ENCODE measurements at places on chromosomes 5 and 9.

- DNase-seq: no peak
These were observed 48.1 kb upstream of the FCN1 start for GRCh38 chr9:134965851-134966250.

- no peak for DNase-seq
These were observed 54.5 kb upstream of the SEMA6A start for GRCh38 chr5:116629168-116629567.

GRCh38 chr9:114733816-114734215 is 51.8 kb upstream of the TEX48 start:
- no peak for DNase-seq

GRCh38 chr5:164958688-164959087 is 1453.3 kb downstream of the MAT2B start:
- DNase-seq: no peak

- no peak for DNase-seq
These were observed 56.0 kb downstream of the PLK2 start for GRCh38 chr5:58403822-58404433.

- no peak for DNase-seq
These were observed 278.3 kb downstream of the TMEM38B start for GRCh38 chr9:105972466-105973204.

DNA sequence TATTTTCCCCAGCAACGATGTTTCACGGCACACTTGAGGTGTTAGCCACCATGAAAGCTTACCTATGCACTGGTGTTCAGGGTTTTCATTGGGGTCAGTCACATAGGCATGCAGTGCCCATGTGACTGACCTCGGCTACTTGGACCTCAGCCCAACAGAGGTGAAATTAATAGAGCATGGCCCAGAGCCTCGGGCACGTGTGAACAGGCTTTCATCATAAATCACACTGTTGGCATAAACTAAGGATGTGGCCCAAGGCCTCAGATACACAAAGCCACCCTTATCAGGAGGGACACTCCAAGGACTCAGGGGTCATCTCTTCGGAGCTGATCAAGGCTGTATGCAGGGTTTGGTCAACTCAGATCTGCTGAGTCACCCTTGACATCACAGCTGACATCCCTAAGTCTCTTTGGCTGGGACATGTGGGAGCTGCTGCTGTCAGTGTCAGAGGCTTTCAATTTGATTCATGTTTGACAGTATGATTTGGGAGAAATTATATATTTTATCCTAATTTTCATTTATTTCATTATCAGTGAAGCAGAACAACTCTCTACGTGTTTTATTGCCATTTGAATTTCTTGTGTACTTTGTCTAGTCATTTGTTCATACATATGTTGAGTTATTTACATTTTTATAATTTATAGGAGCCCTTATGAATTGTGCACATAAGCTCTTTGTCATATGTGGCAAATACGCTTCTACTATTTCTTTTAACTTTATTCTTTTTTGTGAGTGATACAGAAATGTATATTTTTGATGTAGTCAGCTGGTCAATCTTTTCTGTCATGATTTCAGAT is 59.7 kb upstream of the ANKRD33B start:
- DNase-seq: no peak
